Fibroblast of villous mesenchyme (primary cell): ENCODE measurements at places on chromosomes 2 and 18.

GRCh38 chr18:60812921-60813320, 440.3 kb upstream of the MC4R start:
- no peak for DNase-seq

DNA sequence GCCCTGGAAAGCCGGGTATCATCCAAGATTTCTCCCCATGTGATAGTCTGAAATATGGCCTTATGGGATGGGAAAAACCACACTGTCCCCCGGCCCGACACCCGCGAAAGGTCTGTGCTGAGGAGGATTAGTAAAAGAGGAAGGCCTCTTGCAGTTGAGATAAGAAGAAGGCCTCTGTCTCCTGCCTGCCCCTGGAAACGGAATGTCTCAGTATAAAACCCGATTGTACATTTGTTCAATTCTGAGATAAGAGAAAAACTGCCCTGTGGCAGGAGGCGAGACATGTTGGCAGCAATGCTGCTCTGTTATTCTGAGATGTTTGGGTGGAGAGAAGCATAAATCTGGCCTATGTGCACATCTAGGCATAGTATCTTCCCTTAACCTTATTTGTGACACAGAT, 26.8 kb downstream of the RUFY4 start:
- DNase-seq, result no peak

- DNase-seq, result no peak
Measured at GRCh38 chr2:216765761-216766262, 70.5 kb upstream of the IGFBP5 start.

DNA sequence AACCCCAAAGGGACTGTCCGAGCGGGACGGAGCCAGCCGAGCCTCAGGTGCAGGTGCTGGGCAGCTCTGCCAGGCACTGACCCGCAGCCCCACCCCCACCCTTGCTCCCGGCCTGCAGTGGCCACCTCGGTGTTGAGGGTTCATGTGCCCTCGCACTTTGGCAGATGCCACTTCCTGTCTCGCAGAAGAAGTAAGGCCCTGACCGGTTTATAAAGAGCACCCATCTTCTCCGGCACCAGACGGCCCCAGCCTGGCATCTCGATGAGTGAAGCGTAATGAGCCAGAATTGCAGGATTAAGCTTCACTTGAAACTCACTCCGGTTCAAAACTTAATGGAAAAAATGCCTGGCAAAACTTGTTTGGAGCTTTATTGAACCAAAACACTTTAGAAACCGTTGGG, 10.9 kb upstream of the NFATC1 start:
- DNase-seq, result no peak

GRCh38 chr2:96864343-96865091, 5.4 kb downstream of the SEMA4C start:
- DNase-seq, result no peak

DNA sequence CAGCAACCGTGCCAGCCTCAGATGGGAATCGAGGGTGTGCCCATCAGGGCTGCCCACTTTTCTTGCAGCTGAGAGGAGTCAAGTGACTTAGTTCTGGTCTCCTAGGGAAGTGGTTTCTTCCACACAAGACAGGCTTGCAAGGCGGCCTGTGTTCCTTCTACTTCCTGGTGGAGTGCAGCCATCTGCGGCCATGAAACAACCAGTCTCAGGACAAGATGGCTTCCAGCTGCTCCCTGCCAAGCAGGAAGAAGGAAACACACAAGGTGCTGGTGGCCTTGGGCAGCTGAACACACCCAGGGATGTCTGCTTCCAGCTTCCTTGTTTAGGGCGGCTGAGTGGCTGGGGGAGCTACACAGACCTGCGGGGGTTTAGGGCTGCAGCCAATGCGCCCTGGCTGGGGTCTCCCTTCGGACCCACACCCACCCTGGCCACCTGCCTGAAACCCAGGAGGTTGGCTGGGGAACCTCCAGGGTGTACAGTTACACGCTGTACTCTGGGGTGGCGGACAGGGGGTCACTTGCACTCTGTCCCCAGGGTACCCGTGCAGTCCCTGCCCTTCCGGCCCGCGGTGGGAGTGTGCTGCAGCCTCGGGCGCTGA, 34.7 kb downstream of the PTPN18 start:
- no peak for DNase-seq

DNA sequence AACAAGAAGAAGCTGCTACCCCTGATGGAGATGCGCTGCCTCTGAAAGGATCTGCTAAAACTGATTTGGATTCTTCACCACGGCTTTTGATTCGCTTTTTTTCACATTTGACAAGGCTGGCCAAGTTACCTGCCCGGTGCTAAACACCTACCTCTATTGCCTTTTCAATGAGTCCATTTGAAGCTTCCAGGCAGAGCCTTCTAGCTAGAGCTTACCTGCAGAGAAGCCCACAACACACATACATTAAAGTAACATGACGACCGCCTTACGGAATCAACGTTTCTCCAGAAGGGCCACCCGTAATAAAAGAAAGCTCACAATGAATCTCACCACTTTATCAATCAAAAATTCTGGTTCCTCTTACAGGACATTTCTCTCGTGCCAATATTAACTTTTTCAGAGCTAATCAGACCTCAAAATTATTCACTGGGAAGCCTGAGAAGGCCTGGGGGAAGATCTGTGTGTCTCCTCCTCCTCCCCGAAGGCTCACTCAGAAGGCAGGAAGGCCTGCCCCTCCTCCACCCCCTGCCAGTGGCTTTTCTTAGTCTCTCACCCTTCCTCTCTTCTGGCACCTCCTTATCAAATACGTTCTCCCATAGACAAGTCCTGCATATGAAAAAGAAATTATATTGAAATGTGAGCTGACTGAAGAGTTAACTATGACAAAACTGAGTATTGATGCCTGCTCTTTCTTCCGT, 171.0 kb downstream of the DNER start:
- DNase-seq, result no peak

DNA sequence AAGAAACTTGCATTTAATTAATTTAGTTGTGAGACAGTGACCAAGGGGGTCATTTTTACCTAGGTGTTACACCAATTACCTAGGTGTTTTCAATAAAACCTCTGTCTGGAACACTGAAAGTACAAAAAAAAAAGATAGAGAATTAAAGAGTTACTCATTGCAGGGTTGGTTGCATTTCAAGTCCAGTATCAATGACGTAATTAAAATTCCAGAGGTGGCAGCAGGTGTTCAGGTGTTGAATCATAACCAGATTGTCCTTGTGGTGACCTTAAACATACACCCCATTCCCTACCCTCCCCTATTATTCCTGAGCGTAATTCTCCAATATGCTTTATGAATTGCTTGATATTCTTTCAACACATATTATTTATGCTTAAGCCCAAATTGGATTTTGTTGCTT, 352.0 kb upstream of the SLC8A1 start:
- DNase-seq, result no peak

GRCh38 chr18:23378302-23378686, 74.8 kb upstream of the RIOK3 start:
- peak; percentile 23 for DNase-seq

- no peak for DNase-seq
Measured at GRCh38 chr2:2188344-2188920, 142.6 kb downstream of the MYT1L start.

GRCh38 chr2:56410140-56410539, 226.3 kb downstream of the CCDC85A start:
- peak; percentile 7 for DNase-seq
